ENCODE measurements at places on chromosomes 6 and 20. TPM values are rescaled to one million over a fixed set of nuclear protein-coding genes. Genes with fewer than 3 reads are reported as not detected.

WFDC2 gene
- total RNA-seq: 285 TPM

DNA sequence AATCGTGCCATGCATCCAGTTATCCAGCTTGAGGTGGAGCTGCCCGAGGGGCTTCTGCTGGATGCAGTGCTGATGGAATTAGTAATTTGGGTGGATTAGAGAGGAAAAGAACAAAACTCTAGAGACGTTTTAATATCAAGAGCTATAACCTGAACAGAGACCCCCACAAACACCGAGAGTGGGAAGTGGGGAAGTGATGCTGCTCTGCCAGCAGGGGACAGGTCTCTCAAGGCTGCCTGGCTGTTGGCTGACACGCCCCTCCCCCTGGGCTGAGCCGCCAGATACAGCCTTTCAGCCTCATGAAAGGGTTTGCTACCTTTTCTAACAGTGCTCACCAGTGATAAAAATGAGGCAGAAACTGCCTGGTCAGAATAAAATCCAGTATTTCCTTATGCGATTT is 9.6 kb downstream of the LEMD2 start:
- no peak for DNase-seq

KATNA1 gene
- 14.3 TPM for total RNA-seq

- DNase-seq: peak; percentile 91
These were observed 51.4 kb upstream of the SAYSD1 start for GRCh38 chr6:39166189-39166911.

GRCh38 chr6:149360536-149360935 is 39.5 kb upstream of the SUMO4 start:
- no peak for DNase-seq

DNA sequence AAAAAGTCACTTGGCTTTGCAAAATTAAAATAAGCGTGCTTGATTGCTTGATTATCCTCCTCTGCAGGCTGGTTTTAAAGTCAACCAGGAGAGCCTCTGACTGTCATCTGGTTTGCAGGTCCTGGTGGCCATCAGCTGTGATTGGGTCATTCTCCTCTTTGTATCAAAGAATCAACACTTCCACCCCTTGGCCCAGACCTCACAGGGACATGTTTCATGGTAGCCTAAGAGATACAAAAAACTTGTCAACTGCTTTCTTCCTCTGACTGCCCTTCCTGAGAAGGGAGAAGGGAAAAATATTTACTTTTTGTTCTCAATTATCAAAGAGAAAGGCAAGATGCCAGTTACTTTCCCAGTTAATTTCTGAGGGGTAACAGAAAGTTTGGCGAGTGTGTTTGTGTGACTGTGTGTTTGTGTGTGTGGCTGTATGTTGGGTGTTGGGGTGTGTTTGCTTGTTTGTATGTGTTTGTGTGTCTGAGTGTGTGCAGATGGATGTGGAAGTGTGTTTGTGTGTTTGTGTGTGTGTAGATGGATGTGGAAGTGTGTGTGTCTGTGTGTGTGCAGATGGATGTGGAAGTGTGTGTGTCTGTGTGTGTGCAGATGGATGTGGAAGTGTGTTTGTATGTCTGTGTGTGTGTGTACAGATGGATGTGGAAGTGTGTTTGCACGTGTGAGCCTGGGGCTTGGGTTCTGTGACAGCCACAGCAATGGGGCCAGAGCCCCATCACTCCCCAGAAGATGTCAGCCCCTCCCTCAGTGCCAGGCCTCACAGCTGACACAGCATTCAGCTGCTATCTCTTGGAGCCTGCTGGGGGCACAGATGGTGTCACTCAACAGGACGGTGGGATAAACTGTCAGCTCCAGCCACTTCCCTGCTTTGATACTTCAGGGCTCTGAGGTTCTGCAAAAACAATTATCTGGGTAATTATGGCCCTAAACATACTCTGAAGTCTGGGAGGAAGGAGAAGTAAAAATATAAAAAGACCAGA is 98.6 kb upstream of the RNF24 start:
- DNase-seq: no peak

- DNase-seq: no peak
These were observed 148.3 kb upstream of the RIN2 start for GRCh38 chr20:19609642-19610223.
